ENCODE measurements at places on chromosomes 3 and 15. TPM values are rescaled to one million over a fixed set of nuclear protein-coding genes. Genes with fewer than 3 reads are reported as not detected.

Gene GOLGA6L10
- total RNA-seq = under 0.01 TPM

Gene IL5RA
- total RNA-seq = not detected

Gene SRPRB
- total RNA-seq = 89.0 TPM

Gene CCR4
- total RNA-seq = not detected

Gene SCN11A
- total RNA-seq = under 0.01 TPM

Gene STAB1
- total RNA-seq = 1.6 TPM

Gene CFAP100
- total RNA-seq = not detected

Gene GHSR
- total RNA-seq = not detected

Gene EPHB3
- 18.0 TPM for total RNA-seq

Gene CAPN3
- 2.8 TPM for total RNA-seq

Gene RAB6B
- 1.2 TPM for total RNA-seq

All from smooth muscle cell of trachea (primary cell).